ENCODE measurements at places on chromosomes 4 and X.

- DNase-seq = no peak
These were observed 64.8 kb upstream of the GK2 start for GRCh38 chr4:79472693-79473438.

GRCh38 chr4:10589799-10590198, 94.8 kb downstream of the CLNK start:
- no peak for DNase-seq

- no peak for DNase-seq
These were observed 32.3 kb upstream of the IRF2 start for GRCh38 chr4:184506527-184507121.

- DNase-seq = no peak
These were observed 5.6 kb upstream of the TXK start for GRCh38 chr4:48139691-48140090.

DNA sequence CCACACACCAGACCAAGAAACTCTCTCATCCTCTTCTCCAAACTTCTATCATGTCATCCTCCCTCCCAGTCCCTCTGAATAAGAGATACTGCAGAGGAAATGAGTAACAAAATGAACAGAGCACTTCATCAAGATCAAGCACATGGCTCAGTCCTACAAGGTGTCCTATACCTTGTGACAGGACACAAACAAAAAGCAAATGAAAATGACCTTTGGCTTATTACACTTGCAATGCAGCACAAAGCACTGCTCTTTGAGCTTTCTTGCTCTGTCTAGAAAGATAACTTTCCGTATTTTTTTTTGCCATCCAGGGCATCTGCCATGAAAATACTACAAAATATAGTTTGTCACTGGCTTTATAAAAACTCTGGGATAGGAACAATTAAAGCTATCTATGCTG, 402.7 kb downstream of the HNRNPD start:
- DNase-seq = no peak

DNA sequence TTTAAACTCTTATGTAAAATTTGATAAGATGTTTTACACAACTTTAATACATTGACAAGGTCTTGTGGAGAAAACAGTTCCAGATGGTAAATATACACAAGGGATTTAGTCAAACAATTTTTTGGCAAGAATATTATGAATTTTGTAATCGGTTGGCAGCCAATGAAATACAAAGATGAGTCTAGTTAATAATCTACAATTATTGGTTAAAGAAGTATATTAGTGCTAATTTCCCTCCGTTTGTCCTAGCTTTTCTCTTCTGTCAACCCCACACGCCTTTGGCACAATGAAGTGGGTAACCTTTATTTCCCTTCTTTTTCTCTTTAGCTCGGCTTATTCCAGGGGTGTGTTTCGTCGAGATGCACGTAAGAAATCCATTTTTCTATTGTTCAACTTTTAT, at the start of gene ALB:
Gene ALB, plus strand, starts transcription at position 246 of the 400 bp plus-strand sequence. Its CDS starts 41 bp downstream, at position 287.
- no peak for DNase-seq

DNA sequence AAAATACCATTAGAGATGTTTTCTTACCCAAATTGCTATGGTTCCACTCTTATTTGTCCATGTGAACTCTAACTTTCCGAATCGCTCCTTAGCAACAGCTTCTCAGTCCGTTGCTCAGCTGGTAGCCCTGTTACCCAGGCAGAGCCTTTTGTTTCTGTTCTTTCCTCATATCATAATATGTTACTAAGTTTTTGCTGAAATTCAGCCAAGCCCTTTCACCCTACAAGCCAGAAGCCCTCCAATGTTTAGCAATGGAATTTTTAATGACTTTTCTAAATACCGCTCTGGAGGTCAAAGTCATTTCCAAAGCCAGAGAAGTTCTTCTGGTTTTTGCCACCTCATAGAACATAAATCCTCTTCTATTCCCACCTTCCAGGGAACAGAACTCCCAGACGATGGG, 1029.5 kb downstream of the C4orf33 start:
- DNase-seq = no peak

- DNase-seq = no peak
These were observed 21.5 kb downstream of the SORCS2 start for GRCh38 chr4:7213807-7214206.

DNA sequence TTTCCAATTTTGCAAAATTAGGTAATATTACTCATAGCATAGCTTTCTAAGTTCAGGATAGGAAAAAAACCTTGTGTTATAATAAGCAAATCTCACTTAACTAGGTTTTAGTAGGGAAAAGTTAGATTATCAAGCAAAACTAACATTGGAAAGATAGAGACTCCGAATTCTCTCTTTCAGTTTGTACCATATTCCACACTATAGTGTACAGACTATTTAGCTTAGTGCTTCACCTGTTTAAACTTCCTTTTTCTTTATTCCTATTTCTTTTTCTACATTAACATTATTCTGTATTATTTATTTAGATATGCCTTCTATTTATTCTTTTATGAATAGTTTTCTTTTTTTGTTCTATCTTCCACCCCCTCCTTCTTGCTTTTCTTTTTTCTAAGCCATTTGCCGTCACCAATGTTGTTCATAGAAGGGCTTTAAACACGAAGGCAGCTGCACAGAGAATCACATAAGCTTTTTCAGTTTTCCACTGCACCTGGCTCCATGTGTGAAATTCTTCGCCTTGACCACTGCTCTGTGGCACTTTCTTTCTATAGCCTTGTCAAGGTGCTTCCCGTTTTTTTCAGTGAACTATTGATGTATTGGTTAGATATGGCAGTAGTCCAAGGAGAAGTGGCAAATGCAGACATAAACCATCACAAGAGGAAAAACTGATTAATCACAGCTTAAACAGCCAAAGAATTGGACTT, 8.5 kb downstream of the PCDH10 start:
- no peak for DNase-seq

GRCh38 chr4:76059750-76060149, 14.8 kb upstream of the ART3 start:
- no peak for DNase-seq

GRCh38 chr4:5890063-5890727, 2.7 kb downstream of the CRMP1 start:
- DNase-seq = no peak

DNA sequence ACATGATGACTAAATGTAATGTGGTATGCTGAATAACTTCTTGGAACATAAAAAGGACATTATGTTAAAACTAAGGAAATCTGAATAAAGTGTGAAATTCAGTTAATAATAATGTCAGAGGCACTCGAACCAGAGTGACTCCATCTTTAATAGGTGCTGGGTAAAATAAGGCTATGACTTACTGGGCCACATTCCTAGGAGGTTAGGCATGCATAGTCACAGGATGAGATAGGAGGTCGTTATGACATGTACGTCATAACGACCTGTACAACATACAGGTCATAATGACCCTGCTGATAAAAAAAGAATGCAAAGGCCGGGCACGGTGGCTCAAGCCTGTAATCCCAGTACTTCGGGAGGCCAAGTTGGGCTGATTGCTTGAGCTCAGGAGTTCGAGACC, 28.9 kb upstream of the OPHN1 start:
- no peak for DNase-seq

DNA sequence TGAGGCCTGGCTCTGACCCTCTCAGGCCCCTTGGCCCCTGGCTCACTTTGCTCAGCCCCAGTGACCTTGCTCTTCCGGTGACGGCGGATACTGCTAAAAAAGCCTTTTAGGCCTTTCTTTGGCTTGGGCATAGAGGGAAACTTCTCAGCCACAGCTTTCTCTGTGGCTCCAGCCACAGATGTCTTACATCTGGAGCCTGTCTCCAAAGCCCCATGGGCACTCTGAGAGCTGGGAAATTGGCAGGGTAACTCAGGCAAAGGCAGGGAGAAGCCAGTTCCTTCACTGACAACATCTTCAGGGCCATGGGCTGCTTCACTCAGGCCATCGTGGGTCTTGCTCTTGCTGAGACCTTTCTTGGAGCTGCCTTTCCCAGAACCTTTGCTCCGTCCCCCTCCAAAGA, 12.8 kb downstream of the AMER1 start:
- DNase-seq = no peak

- no peak for DNase-seq
These were observed 918.7 kb upstream of the POU3F4 start for GRCh38 chrX:82589410-82589809.

- DNase-seq = no peak
These were observed 3.4 kb upstream of the HMX1 start for GRCh38 chr4:8874896-8875680.

GRCh38 chr4:184675821-184676492, 26.4 kb downstream of the PRIMPOL start:
- no peak for DNase-seq

DNA sequence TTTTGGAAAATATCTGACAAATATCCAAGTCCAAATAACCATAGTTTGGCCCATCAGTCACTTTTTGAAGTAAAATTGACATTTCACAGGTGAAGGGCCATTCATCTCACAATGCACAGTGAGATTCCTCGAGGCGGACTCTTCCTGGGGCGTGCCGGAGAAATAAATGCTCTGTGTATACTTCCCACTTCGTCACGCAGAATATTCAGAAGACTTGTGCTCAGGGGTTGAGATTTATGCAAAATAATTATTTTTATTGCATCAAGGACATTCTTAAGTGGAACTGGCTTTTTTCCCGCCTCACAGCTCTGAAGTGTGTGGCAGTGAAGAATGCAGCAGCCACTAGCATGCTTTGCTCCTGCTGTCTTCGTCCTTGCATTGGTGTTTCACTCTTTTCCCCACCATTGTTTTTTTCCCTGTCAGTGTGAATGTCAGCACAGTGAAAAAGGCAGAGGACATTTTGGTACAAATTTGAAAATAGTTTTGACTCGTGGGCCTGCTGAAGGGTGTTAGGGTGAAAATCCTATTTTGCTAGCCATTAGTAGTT, 70.6 kb downstream of the FAM193A start:
- no peak for DNase-seq

DNA sequence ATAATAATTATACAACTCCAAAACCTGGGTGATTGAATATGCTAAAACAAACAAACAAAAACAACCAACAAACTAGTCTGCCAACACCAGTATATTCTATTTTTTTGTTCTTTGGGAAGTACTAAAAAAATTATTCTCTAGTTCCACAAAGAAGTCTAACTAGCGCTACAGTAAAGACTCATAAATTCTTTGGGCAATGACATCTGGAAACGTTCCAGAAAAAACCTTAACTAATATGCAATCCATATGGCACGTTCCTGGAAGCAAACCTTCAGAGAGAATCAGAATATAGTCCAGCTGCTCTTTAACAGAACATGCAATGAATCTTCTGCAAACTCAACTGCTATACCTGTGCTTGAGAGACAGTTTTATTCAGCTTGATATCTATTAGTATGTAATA, 500.1 kb downstream of the TRAM1L1 start:
- no peak for DNase-seq

DNA sequence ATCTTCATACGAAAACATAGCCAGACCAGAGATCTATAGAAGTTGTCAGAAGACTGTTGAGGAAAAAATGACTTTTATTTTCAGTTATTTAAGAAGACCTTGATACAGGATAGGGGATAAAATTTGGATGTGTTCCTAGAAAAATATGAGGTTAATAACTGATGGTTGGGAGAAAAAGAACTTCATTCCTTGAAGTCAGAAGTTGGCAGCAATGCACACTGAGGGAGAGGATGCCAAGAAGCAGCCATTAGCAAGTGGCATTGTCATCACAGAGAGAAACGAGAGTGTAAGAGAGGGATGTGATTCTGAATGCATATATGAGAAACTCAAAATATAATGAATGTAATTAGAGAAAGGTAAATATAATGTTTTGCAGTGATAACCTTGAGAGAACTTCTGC, 382.1 kb upstream of the EPHA5 start:
- no peak for DNase-seq

DNA sequence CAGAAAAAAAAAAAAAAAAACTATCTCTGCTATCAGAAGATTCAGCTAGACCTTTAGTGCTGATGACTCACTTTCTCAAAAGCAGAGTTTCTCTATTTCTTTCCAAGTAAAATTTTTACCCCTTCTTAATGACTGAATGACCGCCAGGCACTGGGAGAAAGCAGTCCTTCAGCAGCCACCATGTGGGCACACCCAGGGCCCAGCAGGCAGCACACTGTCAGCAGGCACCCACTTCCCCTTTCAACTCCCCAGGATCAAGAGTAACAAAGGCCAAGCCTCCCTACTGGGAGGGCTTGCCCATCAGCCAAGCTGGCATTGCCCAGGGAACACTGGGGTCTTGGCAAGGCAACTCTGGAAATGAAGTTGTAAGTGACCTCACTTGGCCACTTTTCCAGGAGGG, 201.9 kb upstream of the MAMLD1 start:
- no peak for DNase-seq

- no peak for DNase-seq
These were observed 225.7 kb downstream of the GRID2 start for GRCh38 chr4:92529510-92529909.

DNA sequence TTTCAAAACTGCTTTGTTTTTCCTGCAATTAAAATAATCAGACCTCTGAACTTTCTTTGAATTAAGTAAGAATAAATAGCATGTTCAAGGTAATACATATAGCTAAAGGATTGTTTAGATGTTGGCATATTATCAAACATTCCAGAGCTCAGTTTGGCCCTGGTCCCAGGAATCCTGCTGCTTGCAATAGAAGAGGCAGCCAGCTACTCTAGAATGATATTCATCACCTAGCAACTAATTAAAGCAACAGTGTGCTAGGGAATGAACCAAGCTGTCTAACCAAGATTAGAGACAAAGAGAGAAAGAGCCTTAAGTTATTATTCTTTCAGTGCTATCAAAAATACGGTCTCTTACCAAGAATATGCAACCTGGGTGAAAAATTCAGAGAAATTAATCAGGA, 460.9 kb downstream of the GABRG1 start:
- DNase-seq = no peak

DNA sequence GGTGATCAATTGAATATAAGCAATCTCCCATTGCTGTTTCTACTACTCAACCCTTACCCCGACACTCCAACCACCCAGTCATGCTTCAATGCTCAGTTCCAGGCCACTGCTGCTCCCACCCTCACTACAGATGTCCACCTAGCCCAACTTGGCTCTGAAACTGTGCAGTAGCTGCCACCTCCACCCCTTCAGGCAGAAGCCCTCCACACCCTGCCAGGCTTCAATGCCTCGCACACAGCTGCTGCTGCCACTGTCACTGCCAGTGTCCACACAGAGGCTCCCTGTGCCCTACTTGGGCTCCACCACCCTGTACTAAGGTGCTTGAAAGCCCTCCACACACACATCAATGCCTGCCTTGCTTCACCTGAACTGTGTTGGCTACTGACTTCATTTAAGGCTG, 34.6 kb downstream of the LAMTOR3 start:
- no peak for DNase-seq

- no peak for DNase-seq
These were observed 5.5 kb downstream of the L1CAM start for GRCh38 chrX:153880440-153880815.

GRCh38 chr4:2526559-2526958, 9.9 kb upstream of the FAM193A start:
- no peak for DNase-seq

GRCh38 chr4:25081866-25082471, 51.2 kb upstream of the LGI2 start:
- DNase-seq = no peak

DNA sequence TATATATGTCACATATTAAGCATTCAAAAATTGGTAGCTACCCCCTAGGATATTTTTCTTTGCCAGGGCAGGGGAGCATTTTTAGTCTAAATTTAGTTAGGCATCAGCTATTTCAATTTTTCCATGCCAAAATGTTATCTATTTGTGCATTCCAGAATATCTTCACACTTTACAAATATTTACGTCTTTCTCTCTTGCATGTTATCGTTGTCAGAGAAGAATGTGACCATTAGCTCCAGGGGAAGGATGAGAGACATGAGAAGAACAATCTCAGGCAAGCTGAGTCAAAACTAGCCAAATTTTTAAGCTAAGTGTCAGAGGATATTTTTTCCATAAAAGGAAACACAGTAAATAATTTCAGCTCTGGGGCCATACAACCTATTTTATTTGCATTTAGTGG, 885.0 kb upstream of the EPHA5 start:
- DNase-seq = no peak

GRCh38 chr4:3291411-3291968, 1.3 kb upstream of the RGS12 start:
- DNase-seq = no peak

All from stimulated activated CD4-positive, alpha-beta T cell treated with anti-CD3 and anti-CD28 coated beads, Interleukin-12 subunit alpha, Interleukin-12 subunit beta, amount 100 ng/mL, for 48 hours (primary cell).